ENCODE measurements at places on chromosomes 6 and 20.

GRCh38 chr6:55937951-55938690 is 62.7 kb upstream of the BMP5 start:
- no peak for DNase-seq

DNA sequence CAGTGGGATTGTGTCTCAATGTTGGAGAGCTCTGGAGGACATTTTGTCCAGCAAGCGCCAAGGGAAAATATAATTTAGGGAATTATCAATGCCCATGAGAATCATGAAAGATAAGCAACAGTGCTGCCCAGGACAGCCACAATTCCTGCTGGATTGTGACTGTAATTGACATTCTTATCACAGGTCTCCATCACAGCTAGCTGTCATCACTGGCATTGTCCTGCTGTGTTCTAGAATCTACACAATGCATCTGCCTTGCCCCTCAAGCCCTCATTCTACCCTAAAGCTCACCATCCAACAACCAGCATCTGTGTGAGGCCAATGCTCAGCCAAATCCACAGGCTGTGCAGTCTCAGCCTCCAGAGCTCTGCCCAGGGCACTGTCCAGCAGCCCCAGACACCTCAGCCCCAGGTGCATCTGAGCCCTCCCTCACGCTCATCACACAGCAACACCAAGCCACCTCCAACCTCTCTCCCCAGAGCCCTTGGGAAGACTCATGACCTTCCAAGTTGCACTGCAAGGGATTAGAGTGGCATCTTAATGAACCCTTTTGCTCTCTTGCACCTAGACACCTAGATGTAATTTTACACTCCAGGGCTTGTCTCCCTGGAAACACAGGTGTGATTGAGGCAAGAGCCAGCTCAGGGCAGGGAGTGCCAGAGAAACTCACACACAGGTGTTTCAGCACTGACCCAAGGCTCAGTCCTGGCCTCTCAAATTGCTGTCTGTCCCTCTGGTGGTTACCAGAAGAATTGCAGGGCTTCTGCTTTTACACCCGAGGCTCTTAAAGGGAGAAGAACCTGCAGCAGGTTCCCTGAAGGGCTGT is 85.2 kb upstream of the PHACTR3 start:
- DNase-seq = no peak

- no peak for DNase-seq
Measured at GRCh38 chr6:39836606-39837005, 44.4 kb downstream of the DAAM2 start.

- DNase-seq = no peak
Measured at GRCh38 chr20:24960861-24961260, 11.8 kb downstream of the CST7 start.

- no peak for DNase-seq
Measured at GRCh38 chr6:131443014-131443413, 130.0 kb upstream of the ARG1 start.

DNA sequence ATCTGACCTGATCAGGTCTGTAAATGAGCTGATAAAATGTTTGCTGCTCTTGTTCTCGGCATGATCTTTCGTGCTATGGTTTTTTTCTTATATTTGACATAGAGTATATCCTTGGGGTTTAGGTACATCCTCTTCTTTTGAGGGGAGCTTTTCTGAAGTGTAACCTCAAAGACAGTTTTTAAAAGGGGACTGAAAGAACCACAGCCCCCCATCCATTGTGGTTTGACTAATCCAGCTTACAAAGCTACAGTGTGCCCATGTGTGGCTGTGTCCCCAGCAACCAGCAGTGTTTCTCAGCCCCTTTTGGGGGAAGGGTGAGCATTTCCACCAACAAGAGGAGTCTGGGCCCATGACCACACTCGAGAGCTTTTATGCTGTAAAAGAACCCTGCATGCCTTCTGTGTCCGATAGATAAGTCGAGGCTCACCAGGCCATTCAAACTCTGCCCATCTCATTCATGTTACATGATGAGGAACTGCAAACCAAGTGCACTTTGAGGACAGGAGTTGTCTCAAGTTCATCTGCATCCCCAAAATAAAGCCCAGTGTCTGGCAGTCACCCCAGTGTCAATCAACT is 266.0 kb downstream of the SLC24A3 start:
- no peak for DNase-seq

DNA sequence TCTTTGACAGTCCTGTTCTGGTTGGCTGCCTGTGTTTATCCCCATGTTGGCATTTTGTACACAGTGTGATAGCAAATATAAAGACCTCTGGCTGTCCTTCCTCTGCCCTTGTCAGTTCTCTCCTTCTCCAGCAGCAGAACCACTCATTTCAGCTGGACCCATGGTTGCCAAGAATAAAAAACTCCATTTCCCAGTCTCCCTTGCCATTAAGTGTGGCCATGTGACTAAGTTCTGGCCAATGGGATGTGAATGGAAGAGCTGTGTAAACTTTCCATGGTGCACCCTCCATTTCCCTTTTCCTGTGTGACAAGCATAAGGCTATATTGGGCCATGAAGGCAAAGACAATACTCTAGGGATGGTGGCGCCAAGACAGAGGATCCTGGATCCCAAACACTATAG is 78.4 kb upstream of the TBC1D7 start:
- DNase-seq = no peak

- no peak for DNase-seq
Measured at GRCh38 chr20:53986037-53986650, 84.2 kb downstream of the BCAS1 start.

DNA sequence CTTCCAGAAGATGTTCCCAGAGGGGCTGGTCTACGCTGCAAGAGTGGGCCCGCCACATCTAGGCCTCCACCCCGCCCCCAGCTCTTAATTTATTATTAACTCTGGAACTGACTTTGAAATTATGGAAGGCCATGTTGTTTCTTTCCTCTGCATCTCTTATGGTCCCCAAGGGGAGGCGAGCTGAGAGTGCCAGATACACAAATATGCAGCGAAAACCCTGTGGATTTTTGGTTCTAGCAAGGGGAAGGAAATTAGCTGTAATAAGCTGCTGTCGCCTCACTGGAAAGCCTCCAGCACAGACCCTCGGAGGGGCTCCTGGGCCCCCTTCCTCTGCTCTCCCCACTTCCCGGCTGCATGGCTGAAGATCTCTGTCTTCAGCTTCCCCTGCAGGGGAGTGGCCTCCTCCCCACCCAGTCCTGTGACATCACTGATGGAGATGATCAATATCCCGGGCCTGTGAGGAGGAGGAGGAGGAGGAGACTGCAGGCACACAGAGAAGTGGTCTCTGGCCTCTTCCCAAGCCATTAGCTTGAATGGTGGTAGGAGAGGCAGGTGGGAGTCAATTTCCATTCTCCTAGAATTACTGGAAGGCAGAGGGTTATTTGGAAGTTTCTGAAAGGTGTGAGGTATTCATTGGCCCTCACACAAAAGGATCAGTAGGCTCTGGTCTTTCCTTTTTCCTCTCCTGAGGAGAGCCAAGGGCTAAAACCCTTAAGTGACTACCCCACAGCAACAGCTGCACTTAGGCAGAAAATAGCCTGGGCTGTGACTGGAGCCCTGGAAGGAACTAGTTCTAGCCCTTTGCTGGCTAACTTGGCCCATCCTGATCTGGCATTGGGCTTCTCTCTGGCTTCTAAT is 39.7 kb upstream of the CCDC167 start:
- DNase-seq = no peak

DNA sequence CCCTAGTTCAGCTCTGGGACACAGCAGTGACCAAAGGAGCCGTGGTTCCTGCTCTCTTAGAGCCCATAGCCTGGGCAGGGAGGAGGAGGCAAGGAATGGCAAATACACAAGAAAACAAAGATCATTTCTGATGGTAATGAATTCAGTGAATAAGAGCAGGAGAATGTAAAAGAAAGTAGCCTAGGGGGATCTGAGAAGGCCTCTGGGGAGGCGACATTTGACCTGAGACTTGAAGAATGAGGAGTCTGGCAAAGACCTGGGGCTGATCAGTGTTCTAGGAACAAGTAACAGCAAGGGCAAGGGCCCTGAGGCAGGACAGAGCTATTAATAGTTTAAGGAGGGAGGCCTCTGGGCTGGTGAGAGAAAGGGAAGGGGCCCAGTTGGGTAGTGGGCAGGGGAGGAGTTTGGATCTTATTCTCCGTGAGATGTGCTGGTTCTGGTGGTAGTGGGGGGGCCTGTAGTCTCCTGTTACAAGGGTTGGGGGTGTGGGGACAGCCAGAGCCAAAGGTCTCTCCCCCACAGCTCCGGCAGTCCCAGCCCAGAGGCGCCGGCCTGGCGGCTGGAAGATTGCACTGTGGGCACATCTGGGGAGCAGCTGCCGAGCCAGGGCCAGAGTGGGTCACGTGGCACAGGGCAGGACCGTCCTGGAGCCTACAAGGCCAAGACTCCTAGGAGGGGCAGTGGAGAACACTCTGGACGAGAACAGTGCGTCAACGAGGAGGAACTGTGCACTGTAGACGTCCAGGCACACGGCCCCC is 9.3 kb upstream of the ID1 start:
- DNase-seq = no peak

- no peak for DNase-seq
Measured at GRCh38 chr6:37511910-37512399, 12.3 kb upstream of the CCDC167 start.

GRCh38 chr20:50731930-50732690 is 730 bp downstream of the PARD6B start:
- no peak for DNase-seq

- DNase-seq = no peak
Measured at GRCh38 chr20:24779946-24780345, 169.1 kb upstream of the CST7 start.

DNA sequence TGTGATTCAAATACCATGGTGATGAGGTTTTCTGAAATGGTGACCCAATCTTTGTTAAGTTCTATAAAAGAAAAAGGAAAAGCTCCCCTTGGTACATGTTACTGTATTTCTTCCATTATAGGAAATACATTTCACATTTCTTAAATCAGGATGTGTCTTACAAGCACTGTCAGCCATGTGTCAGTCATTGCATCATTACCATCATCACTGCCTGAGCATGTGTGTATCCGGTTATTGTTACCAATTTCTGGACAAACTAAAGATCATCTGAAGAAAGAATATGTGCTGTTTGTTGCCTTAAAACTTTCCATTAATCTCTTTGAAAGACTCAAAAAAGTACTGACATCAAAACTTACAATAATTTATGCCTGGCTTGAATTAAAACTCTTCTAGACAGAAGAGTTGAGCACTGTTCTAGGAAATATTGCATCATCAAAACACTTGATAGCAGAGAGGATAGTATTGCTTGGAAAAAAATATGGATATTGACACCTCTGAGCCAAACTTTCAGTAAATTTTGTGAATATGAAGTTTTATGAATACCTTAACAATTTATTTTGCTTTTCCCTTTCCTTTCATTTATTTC is 7.1 kb upstream of the TSPYL1 start:
- no peak for DNase-seq

- DNase-seq = no peak
Measured at GRCh38 chr6:122365775-122366403, 33.6 kb upstream of the HSF2 start.

GRCh38 chr20:63492982-63493381 is 5.9 kb downstream of the EEF1A2 start:
- DNase-seq = no peak

- no peak for DNase-seq
Measured at GRCh38 chr6:45697605-45698004, 318.1 kb downstream of the CLIC5 start.

DNA sequence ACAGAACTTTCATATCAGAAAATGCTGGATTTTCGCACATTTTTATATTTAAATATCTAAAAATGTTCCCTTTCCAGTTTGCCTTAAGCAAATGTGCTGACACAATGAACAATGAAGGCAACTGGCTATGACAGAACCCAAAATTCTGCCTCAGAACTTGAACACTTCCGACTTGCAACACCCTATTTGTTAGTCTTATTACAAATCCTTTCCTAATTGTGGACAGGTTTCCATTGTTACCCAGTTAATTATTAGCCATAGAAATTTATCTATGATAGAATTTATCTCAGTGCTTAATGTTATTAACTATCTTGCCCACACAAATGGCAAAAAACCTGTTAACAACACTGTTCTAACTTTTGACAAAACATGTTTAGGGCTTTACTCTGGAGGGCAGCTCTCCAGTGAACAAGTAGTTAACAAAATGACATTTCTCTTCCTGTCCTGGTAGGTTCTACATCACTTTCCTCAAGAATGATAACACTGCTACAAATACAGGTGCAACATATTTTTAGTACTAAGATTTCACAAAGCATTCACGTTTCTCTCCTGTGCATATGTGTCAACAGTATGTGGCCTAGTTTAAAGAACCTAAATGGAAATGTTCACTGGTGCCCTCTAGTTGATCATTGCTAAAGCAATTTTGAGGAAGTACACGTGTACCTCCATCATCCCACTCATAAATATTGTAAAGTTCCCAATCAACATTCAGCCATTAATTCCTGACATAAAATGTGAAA is 58.4 kb downstream of the HIVEP2 start:
- no peak for DNase-seq

Measured in stimulated activated CD8-positive, alpha-beta memory T cell treated with anti-CD3 and anti-CD28 coated beads, Interleukin-4, amount 100 ng/mL, for 24 hours (primary cell).